ENCODE measurements at places on chromosomes 2 and 18. TPM values are rescaled to one million over a fixed set of nuclear protein-coding genes. Genes with fewer than 3 reads are reported as not detected.

The GALR1 gene
- not detected for total RNA-seq

The CRACDL gene
- total RNA-seq: not detected

The SS18 gene
- total RNA-seq: 81.4 TPM

DNA sequence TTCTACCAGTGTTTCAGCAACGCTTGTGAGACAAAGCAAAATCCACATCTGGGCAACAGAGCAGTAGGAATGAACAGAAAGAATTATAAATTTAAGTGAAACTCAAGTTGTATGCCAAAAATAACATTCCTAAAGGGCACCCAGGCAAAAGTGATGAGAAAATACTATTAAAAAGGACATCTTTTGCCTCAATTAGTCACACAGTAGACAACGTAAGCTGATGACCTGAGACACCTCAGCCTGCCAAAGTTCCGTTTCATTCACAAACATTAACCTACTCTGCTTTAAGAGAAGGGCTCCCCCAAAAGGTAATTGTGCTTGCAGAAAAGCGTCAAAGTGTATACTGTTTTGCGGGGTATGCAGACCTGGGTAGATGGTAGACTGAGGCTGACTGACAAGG, 7.2 kb downstream of the HDLBP start:
- peaks cover 75% of the 10 kb centered on the region for H3K4me1 ChIP-seq
- no peak overlapping the region for H3K4me3 ChIP-seq
- no peaks in the 10 kb centered on the region for H3K27me3 ChIP-seq
- DNase-seq: no peak
- H3K27ac ChIP-seq: no peak overlapping the region

DNA sequence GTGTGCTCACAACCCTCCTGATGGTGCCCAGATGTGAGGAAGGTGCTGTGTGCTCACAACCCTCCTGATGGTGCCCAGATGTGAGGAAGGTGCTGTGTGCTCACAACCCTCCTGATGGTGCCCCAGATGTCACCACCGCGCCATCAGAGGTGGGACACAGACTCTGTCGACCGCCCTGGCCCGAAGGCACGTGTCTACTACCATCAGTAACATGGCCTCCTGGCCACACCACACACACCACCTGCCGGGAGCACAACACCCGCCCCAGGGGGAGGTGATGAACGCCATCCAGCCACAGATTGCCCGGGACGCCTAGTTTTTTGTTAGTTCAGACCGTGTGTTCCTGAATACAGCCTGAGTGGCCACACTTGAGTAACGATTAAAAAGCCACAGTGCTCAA, 24.5 kb downstream of the HDAC4 start:
- DNase-seq: peak; percentile 46
- H3K4me3 ChIP-seq: no peak overlapping the region
- peaks cover 2% of the 10 kb centered on the region for H3K27me3 ChIP-seq

DNA sequence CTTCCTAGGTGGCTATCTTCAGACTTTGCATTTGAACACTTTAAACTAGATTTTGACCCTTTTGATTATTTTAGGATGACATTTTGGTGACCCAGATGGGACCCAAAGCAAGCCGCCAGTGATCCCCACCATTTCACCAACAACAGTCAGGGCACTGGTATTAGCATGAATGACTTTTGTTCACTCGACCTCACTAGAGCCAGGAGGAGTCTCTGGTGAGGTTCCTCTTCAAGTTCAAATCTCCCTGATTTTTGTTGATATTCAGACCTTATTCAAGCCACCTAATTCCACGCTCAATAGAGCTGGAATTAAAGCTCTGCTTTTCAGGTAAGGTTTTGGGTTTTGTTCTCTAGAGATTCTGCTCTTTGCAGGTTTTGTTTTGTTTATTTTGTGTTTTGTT, 202.3 kb downstream of the MREG start:
- no peaks in the 10 kb centered on the region for H3K36me3 ChIP-seq
- no peak for DNase-seq
- peaks cover 6% of the 10 kb centered on the region for H3K27me3 ChIP-seq
- peaks cover 25% of the 10 kb centered on the region for H3K4me1 ChIP-seq
